Testis (tissue), 5 donors: ENCODE measurements at places on chromosomes 4 and X. TPM values are rescaled to one million over a fixed set of nuclear protein-coding genes. Genes with fewer than 3 reads are reported as not detected.

H2BW2 gene
- polyA plus RNA-seq = 5.5 TPM

FGFR3 gene
- 39.2 TPM for polyA plus RNA-seq

RBMXL3 gene
- 4.3 TPM for polyA plus RNA-seq

MTTP gene
- polyA plus RNA-seq = 26.0 TPM

LRCH2 gene
- polyA plus RNA-seq = 2.4 TPM

CLNK gene
- polyA plus RNA-seq = 0.94 TPM

SMC1A gene
- 18.6 TPM for polyA plus RNA-seq
